ENCODE measurements at places on chromosomes 6 and 20.
A peak's percentile ranks its signal among the peaks of the same experiment; 100 is the strongest.

- DNase-seq, result no peak
Observed at GRCh38 chr6:138222901-138223546, 4.7 kb upstream of the PBOV1 start.

DNA sequence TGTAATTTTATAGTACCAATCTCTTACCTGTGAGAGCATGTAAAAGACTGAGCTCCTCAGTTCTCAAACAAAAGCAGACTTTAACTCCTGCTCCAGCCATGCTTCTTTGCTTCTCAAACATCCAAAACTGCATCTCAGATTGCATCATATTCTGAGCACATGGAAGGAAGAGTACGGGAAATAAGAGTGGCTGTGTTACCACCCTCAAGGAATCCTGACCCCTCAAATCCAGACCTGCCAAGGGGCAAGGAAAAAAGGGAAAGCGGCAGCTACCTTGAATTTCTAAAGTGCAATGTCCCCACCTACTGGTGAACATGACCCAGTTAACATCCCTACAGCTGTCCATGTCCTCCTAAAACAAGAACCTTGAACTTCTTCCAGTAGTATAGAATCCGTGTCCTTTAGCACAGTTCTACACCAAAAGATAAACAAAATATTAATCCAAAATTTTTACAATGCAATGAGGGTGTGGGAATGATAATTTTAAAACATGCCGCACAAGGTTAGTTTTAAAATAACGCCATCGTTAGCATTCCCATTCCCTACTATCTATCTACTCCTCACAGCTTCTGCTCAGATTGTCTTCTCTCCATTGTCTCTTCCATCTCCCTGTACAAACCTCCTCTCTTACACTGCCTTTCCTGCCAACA, 34.1 kb upstream of the HLA-DQB1 start:
- DNase-seq, result peak; percentile 21

GRCh38 chr20:37193226-37193625, 13.9 kb upstream of the MROH8 start:
- no peak for DNase-seq

DNA sequence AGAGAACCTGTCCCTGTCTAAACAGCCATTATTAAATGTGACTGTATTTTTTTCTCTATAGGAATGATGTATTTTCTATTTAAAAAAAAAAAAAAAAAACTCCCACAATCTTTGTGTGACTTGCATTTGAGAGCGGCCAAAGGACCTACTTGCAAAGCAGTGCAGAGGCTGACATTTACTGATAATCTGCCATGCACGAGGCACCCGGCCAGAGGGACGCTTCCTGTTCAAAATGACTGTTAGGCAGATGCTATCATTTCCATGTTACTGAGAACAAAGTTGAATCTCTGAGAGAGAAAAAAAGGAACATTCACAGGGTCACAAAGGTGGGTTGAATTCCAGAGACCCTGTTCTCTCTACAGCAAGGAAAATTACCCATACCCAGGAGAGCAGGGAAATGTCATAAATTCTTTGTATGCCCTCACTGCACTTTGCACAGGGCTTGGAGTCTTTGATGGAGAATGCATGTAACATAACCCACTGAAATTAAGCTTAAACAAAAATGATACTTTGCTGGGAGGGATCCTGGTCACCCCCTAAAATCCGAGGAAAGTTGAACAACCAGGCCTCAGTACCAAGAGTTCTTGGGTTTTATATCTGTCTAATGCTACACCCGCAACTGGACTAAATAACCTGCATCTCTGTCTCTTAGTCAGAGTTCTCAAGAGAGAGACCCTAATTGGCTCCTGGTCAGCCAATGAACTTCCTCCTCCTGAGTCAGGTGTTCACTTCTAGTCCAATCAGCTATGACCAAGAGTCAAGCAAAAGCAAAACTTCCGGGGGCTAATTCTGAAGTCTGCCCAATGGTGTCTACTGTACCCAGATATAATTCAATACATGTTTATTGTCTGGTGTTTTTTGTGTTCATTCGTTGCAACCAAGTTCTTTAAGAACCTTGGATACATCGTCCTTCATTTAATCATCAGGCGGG, 61.2 kb downstream of the GCLC start:
- no peak for DNase-seq

GRCh38 chr6:163712566-163712961, 298.0 kb downstream of the QKI start:
- no peak for DNase-seq

- no peak for DNase-seq
Observed at GRCh38 chr6:123118811-123119210, 122.8 kb downstream of the CLVS2 start.

DNA sequence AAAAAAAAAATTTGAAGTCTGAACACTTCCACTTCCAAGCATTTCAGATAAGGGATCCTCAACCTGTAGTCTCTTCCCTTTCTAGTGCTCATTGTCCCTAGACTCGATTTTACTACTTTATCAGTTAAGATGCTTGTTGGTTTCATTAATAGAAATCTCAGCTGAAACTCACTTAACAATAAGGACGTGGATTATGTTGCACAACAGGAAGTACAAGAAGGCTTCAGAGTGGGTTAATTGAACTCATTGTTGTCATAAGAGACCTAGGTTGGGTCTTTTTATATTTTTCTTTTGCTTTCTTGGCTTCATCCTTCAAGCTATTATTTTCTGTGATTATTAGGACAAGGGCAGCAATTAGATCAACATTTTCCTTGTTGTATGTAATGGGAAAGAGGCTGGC, 175.2 kb downstream of the CDKAL1 start:
- DNase-seq, result no peak

GRCh38 chr6:43616725-43617472, 12.2 kb downstream of the GTPBP2 start:
- DNase-seq, result no peak

GRCh38 chr6:46284475-46284874, 113.7 kb upstream of the ENPP5 start:
- DNase-seq, result no peak

DNA sequence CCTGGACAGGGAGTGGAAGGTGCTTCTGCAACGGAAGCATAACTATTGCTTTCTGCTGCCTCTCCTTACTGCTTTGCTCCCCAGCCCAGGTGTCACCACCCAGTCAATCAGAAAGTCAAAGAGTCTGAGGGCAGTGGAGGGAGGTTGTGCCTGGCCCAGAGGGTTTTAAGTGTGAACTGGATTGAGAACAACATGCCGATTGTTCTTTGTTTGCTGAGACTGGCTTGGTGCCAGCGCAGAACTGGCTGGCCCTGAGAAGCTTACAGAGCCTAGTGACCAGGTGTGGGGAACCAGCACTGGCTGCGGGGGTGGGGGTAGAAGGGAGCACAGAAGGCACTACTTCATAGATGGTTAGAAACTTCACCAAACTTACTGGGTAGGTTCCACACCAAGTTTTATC, 31.1 kb upstream of the ENPP4 start:
- DNase-seq, result peak; percentile 69

GRCh38 chr6:105692613-105693215, 289.8 kb upstream of the PREP start:
- no peak for DNase-seq

GRCh38 chr6:92989656-92990055, 429.7 kb downstream of the EPHA7 start:
- DNase-seq, result no peak

GRCh38 chr6:37635319-37635718, 62.4 kb downstream of the MDGA1 start:
- no peak for DNase-seq

GRCh38 chr6:74596588-74596987, 609.3 kb downstream of the COL12A1 start:
- DNase-seq, result no peak

DNA sequence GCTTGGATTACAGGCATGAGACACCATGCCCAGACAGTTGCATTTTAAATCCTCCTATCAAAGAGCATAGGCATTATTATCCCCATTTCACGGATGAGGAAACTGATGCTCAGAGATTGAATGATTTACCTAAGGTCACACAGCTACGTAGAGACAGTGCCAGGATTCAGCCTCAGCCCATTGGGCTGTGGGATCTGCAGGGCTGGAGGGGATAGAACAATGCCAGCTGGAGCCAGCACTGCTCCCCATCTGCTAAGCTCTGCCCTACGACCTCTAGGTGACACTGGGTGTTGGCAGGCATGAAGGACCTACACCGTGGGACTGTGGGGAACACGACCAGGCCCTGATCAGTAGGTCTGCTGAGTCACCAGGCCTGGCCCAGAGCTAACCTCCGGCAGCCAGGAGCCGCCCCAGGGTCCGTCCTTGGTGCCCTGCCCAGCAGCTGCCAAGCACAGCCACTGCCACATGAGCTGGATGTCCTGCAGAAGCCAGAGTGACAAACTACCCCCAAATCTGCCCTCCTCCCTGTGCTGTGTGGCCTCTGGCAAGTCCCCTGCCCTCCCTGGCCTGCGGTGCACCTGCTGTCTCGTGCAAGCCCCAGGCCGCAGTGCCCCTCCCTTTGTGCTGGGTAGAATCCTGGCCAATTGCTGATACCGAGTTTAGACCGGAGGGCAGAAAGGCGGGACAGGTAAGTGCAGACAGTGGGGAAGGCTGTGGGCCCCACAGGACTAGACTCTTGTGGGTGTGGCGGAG, 47.6 kb upstream of the PTGIS start:
- DNase-seq, result peak; percentile 67
